AG08395 (cell line): ENCODE measurements at places on chromosomes 2 and 18.

- DNase-seq = no peak
These were observed 51.4 kb downstream of the ZFP36L2 start for GRCh38 chr2:43175020-43175441.

- peak; percentile 70 for DNase-seq
These were observed 14.1 kb downstream of the GLI2 start for GRCh38 chr2:120749506-120750431.

DNA sequence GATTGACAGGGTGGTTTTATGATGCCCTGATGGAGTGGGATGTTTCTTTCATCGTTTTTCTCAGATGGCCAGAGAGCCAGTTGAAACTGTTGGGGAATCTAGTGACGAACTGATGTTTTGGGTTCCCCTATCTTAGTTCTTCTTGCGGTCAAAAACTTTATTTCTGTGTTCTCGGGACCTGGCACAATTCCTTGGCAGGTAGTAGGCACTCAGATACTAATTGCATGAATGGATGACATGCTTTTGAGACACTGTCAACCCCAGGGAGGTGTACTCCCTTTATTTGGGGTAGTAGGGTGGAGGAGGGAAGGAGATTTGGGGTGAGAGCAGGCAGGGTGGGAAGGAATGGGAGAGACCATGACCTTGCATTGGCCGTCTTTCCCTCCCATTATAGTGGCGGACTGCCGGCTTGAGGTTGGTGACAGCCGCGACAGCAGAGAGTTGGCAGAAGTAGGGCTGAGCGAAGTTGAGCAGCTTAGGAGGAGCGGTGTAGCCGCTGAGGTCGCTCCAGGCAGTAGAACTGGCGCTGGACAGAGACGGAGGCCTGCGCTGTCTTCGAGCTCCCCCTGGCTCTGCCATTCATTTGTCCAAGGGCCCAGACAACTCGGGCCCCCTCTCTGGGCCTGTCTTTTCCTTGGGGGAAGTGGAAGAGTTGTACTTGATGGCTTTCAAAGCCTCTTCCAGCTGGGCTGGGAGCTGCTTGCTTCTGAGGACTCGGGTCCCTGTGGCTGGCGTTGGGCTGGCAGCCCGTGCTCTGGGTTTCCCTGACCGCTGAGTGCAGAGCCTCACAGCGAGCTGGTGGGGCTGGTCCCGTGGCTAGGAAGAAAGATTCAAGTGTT lies 2.6 kb downstream of the TET3 start:
- no peak for DNase-seq

GRCh38 chr2:233764264-233764663 lies 4.2 kb downstream of the UGT1A1 start:
- peak; percentile 18 for DNase-seq

DNA sequence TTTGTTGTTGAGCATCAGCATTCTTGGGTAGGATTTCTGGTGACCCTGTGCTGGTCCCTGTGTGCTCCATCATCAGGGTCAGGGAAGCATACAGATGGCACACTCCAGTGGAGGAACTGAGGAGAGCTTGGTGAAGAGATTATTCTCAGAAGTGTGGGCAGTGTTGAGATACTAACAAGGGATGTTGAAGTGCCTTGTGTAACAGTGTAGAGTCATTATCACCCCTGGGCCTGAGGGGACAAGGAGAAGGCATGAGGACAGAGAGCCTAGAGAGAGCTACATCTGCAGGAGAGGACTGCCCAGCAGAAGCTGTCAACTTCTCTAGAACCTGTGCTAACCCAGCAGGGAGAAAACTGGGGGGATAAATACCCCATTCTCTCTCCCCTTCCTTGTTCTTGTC lies 189.0 kb downstream of the PLCL1 start:
- no peak for DNase-seq

DNA sequence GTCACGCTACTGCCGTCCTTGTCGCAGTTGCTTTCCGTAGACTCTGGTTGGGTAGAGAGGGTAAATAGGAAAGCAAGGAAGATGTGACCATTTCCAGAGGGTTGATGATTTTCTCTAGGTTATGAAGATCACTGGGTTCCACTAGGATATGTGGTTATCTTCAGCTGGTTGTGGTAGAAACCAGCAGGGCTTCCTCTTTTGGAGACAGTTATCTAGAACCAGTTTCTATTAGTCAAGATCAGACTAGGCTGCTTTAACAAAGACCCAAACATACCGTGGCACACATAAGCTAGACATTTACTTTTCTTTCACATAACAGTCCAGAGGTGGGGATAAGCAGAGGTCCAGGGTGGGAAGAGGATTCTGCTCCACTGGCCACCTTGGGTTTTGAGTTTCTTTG lies 59.6 kb downstream of the FASTKD2 start:
- DNase-seq = no peak
